ENCODE measurements at places on chromosomes 5 and 9.

GRCh38 chr5:178080618-178081410 is 32.5 kb upstream of the N4BP3 start:
- DNase-seq = no peak

DNA sequence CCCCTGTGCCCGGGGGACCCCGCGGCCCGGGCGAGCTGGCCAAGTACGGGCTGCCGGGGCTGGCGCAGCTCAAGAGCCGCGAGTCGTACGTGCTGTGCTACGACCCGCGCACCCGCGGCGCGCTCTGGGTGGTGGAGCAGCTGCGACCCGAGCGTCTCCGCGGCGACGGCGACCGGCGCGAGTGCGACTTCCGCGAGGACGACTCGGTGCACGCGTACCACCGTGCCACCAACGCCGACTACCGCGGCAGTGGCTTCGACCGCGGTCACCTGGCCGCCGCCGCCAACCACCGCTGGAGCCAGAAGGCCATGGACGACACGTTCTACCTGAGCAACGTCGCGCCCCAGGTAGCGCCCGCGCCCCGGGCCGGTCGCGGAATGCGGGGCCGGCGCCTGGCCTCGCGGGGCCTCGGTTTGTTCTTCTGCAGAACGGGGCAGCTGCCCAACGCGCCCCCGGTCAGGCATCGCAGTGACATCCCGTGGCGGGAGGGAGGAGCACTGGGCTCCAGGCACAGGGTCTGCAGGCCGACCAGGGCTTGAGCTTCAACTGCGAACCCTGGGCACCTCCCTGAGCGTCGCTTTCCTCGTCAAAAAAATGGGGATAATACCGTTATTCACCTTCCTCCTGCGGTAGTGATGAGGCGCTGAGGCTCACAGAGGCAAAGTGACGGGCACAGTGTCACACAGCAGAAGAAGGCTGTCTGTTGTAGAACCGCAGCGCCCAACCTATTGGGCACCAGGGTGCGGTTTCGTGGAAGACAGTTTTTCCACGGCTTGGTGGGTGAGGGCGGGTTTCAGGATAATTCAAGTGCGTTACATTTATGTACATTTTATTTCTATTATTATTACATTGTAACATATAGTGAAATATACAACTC is 777 bp downstream of the ENDOG start:
- peak; percentile 62 for DNase-seq

- no peak for DNase-seq
Observed at GRCh38 chr5:105670596-105670995, 2000.1 kb downstream of the EFNA5 start.

- DNase-seq = no peak
Observed at GRCh38 chr5:172395483-172395882, 58.8 kb downstream of the SH3PXD2B start.

DNA sequence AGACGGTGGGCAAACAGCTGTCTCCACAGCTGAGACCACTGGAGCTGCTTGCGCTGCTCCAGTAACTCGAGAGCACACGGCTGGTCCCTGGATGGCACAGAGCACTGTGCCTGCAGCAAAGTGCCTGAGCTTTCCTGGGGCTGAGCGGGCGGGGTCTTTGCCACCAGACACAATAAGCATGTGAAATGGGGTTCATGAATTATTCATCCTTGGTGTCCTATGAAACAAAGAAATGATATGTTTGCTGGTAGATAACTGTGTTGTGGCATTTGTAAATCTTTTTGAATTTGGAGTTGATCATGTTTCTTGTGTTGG is 151.7 kb upstream of the MPDZ start:
- DNase-seq = no peak

GRCh38 chr5:136701191-136701590 is 335.8 kb upstream of the TRPC7 start:
- no peak for DNase-seq

DNA sequence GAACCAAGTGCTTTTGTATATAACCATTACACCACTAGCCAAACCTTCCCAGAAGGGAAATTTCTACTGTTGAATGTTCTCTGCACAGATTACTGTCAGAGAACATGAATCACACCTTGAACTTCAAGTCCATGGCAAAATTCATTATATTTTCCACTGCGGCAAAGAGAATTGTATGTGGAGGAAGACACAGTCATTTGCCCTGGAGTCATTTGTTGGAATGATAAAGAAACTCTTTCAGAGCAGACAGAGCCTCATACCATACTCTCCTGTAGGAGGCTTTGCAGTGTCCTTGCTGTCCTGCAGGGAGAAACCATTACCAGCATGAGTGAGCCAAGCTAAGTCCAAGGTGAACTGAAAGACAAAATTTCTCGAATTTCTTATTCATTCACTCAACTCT is 369.0 kb downstream of the ARHGEF28 start:
- no peak for DNase-seq

DNA sequence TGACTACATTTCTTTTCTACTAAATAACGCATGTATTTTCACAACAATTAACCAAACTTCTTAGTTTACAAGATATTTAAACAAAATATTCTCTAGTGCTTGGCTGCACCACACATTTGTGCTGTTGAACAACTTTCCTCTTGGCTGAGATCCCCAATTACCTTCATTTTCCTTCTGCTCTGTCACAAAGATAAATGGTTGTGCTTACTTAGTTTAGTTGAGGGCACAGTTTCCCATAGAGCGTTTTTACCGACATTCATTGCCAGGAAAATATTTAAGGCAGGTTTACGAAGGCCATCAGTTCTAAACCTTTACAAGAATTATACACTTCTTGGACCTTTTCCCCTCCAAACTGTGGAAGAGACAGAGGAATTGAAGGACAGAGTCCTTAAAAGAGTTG is 60.7 kb downstream of the PRUNE2 start:
- no peak for DNase-seq

DNA sequence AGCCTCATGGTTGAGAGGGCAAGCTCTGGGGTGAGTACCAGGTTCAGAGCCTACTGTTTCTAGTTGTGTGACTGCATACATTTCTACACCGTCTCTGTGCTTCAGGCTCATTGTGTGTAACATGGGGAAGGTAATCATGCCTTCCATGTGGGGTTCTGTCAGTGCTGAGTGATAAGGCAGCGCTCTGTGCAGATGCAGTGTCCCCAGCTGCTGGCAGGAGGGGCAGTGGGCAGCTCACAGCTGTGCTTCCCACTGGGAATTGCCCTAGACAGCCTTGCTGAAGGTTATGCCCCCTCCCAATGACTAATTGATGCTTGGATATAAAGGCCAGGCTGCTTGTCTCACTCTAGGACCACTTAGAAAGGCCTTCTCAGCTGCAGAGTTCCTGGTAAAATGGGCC is 121.8 kb upstream of the SAP30L start:
- DNase-seq = no peak

DNA sequence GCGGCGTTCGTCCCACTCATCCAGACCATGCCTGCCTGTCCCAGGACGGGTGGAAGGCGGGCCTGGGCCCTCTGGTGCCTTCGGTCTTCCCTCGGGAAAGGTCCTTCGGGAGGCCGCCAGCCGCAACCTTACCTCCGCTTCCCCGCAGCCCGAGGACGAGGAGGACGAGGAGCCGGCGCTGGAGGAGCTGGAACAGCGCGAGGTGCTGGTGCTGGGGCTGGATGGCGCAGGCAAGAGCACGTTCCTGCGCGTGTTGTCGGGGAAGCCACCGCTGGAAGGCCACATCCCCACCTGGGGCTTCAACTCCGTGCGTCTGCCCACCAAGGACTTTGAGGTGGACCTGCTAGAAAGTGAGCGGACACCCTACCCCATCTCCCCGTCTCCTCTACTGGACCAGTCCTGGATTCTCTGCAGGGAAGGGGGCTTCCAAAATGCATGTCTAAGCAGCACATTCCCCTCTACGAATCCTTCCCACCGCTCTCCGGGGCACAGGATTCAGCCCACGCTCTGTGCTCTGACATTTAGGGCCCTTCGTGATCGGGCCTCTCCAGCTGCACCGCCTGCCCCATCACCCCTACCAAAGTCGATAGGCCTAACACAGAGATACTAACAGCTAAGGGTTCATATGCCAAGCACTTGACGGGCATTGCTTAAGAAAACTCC is 1.1 kb downstream of the ARL10 start:
- no peak for DNase-seq

GRCh38 chr9:36136272-36136893 is at the start of gene GLIPR2:
GLIPR2 (plus strand) TSS chr9:36136733; CDS start chr9:36136779, 46 bp downstream.
- peak; percentile 83 for DNase-seq

GRCh38 chr9:22307013-22307711 is 139.5 kb upstream of the DMRTA1 start:
- DNase-seq = no peak

DNA sequence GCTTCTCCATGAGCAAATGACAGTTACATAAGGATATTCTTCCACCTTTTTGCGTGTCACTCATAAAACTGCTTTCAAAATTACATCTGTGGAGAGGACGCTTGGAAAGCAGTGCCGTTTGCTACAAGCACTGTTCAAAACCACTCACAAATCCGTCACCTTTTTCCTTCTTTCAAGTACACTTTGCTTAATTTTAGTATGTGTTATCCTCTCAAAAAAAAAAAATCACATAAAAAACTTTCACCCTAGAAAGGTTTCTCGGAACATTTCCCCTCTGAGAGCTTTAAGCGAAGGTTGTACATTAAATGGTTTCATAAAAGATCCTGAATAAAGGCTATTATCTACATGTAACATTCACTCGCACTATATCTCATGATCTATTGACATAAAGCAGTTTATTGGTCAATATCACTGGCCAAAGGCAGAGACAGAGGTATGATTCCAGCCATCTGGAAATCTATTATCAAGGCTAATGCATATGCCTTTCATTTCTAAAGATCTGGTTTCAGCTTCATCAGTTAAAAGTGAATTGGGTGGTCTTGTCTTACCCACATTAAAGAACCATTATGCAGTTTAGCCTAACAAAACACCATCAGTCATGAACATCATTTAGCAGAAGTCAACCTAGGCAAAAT is 163.6 kb downstream of the ENC1 start:
- DNase-seq = no peak

DNA sequence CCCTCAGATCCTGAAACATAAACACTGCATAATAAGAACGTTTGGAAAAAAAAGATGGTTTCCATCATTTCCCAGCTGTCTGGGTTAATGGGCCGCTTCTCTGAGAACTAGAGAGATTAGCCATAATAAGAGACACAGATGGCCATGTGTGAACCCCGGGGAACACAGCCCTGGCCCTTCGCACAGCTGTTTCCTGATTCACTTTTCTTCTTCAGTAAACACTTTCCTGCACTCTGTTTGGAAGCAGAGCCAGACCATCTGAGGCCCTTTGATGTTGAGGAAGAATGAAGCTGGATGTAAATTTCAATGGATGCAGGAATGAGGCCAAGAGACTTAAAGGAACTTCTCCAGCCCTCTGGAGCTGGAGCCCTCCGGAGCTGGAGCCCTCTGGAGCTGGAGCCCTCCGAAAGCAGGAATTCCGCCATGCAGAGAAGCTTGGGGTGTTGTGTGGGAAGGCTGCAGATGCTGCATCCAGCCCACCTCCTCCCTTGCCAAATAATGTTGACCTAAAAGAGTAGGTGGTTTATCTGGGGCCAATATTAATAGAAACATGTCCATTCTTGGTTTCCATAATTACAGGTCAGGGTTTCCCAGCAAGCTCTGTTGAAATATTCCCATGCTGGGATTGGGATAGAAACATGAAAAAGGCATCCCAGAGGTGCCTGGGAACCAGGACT is 218.9 kb downstream of the NXNL2 start:
- no peak for DNase-seq

GRCh38 chr5:41414598-41414997 is 95.8 kb downstream of the PLCXD3 start:
- no peak for DNase-seq

- DNase-seq = no peak
Observed at GRCh38 chr5:58810086-58810485, 227.2 kb downstream of the RAB3C start.

DNA sequence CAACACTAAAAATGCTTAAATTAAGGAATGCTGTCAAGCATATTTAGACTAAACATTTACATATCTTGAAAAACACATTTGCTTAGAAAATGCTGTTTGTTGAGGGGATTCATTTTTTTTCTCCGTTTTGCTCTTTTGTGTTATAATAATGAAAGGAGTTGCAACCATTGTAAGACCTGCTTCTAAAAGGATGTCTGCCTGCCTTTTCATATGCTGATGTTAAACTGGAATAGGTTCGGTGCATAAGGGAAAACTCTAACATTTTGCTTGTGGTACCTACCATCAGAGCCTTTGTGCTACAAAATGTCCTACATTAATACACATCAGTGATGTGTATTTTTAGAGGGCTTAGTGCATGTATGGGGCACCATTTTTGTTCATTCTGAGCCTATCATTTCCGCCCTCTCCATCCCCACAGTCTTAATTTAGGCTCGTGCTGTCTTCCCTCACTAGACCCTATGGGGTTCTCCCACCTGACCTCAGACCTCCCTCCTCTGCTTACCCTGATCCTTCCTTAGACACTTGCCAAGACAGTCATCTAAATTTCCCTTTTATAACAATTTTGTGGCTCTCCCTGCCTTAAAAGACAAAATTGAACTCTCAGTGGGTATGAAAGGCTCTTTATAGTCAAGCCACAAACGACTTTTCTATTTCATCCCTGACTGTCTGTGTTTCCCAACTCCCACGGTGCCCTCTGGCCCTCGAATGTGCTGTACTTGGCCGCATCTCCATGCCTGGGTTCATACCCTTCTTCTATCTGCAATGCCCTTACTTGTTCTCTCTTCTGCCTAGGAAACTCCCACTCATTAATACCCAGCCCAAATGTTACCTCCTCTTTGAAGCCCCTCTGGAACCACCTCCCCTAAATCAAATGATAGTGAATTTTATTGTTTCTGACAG is 61.2 kb downstream of the CMYA5 start:
- DNase-seq = no peak

- peak; percentile 6 for DNase-seq
Observed at GRCh38 chr5:71697967-71698366, 21.1 kb upstream of the CARTPT start.

- DNase-seq = no peak
Observed at GRCh38 chr9:15642369-15642962, 89.6 kb downstream of the CCDC171 start.

GRCh38 chr5:94658272-94658671 is 39.8 kb downstream of the SLF1 start:
- no peak for DNase-seq

DNA sequence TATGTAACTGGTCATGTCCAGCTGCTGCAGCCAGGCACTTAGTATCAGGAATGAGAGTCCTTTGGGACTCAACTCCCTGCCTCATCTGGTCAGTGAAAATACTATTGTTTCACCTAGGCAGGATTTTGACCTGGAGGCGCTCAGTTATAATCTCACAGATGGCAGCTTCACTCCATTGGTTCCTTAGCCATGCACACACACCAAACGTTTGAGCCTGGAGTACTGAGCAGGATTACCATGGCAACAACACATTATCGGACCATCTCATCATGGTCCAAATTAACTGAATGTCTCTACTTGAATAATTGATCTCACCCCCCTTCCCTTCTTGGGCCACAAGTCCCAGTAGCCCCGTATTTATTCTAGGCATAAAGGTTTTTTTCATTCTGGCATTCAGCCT is 15.0 kb upstream of the SREK1 start:
- DNase-seq = no peak

GRCh38 chr5:115949096-115949495 is 13.2 kb upstream of the LVRN start:
- no peak for DNase-seq

DNA sequence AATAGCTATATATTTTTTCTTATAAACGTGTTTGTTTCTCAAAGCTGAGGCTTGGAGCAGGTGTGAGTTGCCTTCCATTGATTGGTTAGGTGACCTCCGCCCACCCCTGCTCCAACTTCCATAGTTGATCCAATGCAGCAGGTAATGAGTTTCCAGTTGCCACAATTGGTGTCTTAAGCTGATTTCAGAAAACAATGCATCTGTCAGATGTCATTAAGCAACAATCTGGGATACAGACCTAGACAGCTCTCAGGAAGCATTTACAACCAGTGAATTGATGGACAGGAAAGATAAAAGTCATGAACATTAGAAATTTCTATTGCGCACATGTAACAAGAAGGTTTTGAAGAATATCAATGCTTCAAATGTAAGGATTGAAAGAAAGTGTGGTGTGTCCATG is 510.5 kb downstream of the SEMA5A start:
- no peak for DNase-seq
